ENCODE measurements at places on chromosomes 5 and 9. TPM values are rescaled to one million over a fixed set of nuclear protein-coding genes. Genes with fewer than 3 reads are reported as not detected.

- no peaks in the 10 kb centered on the region for H3K4me1 ChIP-seq
- no peak overlapping the region for H3K27ac ChIP-seq
- DNase-seq = no peak
- H3K27me3 ChIP-seq = no peaks in the 10 kb centered on the region
- no peaks in the 10 kb centered on the region for H3K36me3 ChIP-seq
These were observed 1978.6 kb upstream of the CDH6 start for GRCh38 chr5:29214839-29215238.

- H3K36me3 ChIP-seq = no peaks in the 10 kb centered on the region
- H3K27ac ChIP-seq = no peak overlapping the region
- H3K27me3 ChIP-seq = no peaks in the 10 kb centered on the region
- H3K4me1 ChIP-seq = no peaks in the 10 kb centered on the region
- no peak for DNase-seq
- no peak overlapping the region for H3K4me3 ChIP-seq
These were observed 97.7 kb upstream of the HCN1 start for GRCh38 chr5:45793638-45794532.

GRCh38 chr9:24712206-24712605 lies 166.5 kb upstream of the IZUMO3 start:
- no peaks in the 10 kb centered on the region for H3K27me3 ChIP-seq
- no peak overlapping the region for H3K27ac ChIP-seq
- no peaks in the 10 kb centered on the region for H3K4me1 ChIP-seq
- H3K4me3 ChIP-seq = no peak overlapping the region
- no peaks in the 10 kb centered on the region for H3K36me3 ChIP-seq

DNA sequence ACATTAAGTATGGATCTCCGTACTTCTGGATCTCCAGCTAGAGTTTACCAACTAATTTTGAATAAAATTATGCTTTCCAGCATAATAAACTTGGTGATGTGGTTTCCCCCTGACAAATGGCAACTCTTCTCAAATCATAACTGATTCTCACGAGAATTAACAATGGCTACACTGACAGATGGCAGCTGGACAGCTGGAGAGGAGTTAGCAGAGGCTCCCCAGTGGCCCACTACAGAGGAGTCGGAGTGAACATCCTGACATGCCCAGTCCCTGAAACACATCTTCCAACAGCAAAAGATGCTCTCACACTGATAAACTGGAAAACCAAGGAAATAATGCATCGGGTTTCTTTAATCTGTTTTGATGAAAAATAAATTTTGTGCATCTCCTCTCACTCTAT lies 239.6 kb downstream of the MAN2A1 start:
- H3K4me3 ChIP-seq = no peak overlapping the region
- H3K27ac ChIP-seq = no peak overlapping the region
- H3K4me1 ChIP-seq = no peaks in the 10 kb centered on the region
- no peak for DNase-seq
- H3K27me3 ChIP-seq = no peaks in the 10 kb centered on the region

DNA sequence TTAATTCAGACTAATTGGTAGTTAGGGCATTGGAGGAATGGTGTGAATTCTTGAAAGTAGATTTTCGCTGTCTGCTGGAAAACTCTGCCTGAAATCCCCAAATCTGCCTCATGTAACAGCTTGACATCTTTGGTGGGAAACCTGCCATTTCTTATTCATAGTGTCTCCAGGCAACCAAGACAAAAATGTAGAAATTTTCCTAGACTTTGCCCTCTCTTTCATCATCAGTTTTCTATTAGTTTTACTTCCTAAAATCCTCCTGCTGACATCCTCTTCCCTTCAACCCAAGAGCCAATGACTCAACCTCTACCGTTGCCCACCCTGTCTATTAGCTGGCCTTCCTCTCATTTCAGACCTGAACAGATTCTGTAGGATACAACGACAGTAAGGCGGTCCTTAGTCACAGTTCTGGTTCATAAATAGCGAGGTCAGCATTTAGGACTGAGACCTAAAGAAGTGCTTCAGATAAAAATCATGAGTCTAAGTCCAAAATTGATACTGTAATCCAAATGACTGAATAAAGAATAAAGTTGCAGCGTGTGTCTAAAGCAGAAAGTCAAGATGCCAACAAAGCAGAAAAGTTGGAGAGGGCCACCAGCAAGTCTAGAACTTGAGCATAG lies 133.9 kb downstream of the MUSK start:
- no peaks in the 10 kb centered on the region for H3K27me3 ChIP-seq
- H3K4me3 ChIP-seq = no peak overlapping the region
- no peaks in the 10 kb centered on the region for H3K4me1 ChIP-seq

KCTD16 gene
- total RNA-seq = 0.22 TPM

DNA sequence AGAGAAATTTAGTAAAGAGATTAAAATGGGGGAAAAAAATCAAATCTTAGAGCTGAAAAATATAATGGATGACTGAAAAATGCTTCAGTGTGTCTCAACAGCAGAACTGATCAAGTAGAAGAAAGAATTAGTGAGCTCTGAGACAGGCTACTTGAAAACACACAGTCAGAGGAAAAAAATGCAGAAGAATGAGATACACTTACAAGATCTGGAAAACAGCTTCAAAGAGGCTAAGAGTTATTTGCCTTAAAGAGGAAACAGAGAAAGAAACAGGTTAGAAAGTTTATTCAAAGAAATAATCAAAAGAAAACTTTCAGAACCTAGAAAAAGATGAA lies 70.5 kb upstream of the OR2K2 start:
- H3K4me3 ChIP-seq = no peak overlapping the region
- peaks cover 82% of the 10 kb centered on the region for H3K36me3 ChIP-seq
- no peak overlapping the region for H3K27ac ChIP-seq
- no peak for DNase-seq

- no peak overlapping the region for H3K27ac ChIP-seq
- H3K4me1 ChIP-seq = no peaks in the 10 kb centered on the region
- DNase-seq = peak; percentile 30
These were observed 11.2 kb upstream of the COL5A1 start for GRCh38 chr9:134630393-134630790.

LRRC19 gene
- not detected for total RNA-seq

TAF11L5 gene
- total RNA-seq = not detected

DNA sequence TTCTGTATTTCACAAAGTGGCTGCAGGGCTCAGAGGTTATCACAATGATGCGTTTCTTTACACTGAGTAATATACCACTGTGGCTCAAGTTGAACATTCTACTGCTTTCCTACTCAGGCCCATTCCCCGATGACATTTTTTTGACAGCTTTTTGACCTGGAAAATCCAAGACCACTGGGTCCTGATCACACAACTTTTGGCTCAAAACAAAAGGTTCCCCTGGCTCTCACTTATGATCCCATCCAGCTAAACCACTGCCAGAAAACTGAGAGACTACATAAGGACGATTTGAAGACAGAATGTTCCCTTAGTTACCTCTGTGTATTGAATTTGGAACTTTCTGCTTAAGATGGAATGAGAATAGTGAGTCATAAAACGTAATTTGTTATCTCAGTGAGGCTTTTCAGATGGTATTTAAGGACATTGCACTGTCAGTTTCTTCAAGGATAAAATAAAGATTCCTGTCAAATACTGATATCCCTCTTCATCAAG lies 78.0 kb upstream of the FBXL7 start:
- H3K4me1 ChIP-seq = no peaks in the 10 kb centered on the region
- H3K4me3 ChIP-seq = no peak overlapping the region
- DNase-seq = no peak
- no peaks in the 10 kb centered on the region for H3K36me3 ChIP-seq
- H3K27ac ChIP-seq = no peak overlapping the region

GDNF gene
- total RNA-seq = 0.17 TPM

PCDHGA6 gene
- 3.9 TPM for total RNA-seq

- H3K4me3 ChIP-seq = no peak overlapping the region
- peak; percentile 56 for DNase-seq
- no peaks in the 10 kb centered on the region for H3K4me1 ChIP-seq
- H3K36me3 ChIP-seq = no peaks in the 10 kb centered on the region
These were observed 21.9 kb upstream of the TRIM52 start for GRCh38 chr5:181282874-181283273.

DNA sequence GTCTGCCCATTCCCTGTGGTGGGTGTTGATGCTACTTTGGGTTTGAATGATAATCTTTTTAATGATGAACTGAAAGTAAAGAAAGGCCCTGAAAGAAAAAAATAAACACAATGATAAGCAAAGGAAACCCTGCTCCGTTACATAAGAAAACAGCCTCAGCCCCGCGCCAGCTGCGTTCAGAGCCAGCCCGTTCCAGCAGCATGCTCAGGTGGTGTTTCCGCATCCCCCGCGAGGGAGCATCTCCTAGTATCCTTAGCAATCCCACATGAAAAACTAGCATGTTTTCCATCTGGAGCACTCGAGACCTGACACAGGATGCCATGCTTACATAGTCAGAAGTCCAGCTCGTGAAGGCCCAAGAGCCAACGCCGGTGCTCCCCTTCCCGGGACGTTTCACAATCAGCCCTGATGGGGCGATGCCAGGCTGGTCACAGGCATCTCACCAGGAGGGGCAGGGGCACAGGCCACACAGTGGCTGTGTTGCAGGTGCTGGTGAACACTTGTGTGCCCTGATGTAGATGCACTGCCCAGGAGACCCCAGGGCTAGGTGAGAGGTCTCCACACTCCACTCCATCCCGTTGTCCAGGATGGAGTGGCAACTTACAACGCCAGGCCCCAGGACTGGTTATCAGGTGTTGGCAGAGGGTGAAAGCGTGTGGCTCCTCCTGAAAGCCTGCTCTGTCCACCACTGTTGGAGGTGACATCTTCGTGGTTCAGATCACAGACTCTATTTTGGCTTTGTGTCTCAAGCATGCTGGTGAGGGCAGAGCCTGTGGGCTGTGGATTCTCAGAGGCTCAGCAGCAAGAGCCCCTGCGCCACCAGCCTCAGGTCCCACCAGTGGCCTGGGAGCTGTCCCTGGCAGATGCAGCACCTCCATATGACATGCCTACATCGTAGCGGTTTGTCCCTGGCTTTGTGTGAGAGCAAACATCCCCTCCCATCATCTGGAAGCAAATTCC lies 246.8 kb upstream of the IRX1 start:
- no peak overlapping the region for H3K4me3 ChIP-seq
- DNase-seq = peak; percentile 68
- no peaks in the 10 kb centered on the region for H3K4me1 ChIP-seq
- H3K27me3 ChIP-seq = no peaks in the 10 kb centered on the region
- no peak overlapping the region for H3K27ac ChIP-seq

DNA sequence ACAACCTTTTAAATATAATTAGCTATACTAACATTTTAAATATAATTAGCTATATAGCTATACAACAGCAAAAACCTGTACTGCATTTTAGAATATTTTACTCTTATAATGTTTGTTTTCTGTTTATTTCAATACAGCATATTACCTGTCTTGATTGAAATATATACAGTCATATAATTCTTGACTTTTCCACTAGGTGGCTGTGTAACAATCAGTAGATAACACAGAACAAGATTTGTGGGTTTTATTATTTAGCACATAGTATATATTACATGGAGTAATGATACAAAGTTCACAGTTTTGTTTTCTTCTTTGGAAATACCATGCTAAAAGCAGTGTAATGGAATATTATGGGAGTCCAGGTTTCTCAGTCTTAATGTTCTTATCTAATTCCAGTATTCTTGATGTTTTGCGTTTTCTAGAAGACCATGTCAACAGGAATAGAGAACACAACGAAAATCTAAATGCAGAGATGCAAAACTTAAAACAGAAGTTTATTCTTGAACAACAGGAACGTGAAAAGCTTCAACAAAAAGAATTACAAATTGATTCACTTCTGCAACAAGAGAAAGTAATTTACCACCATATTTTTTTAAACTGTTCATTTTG lies 13.3 kb downstream of the HMMR start:
- no peak overlapping the region for H3K27ac ChIP-seq
- no peak overlapping the region for H3K4me3 ChIP-seq
- H3K27me3 ChIP-seq = no peaks in the 10 kb centered on the region

DNA sequence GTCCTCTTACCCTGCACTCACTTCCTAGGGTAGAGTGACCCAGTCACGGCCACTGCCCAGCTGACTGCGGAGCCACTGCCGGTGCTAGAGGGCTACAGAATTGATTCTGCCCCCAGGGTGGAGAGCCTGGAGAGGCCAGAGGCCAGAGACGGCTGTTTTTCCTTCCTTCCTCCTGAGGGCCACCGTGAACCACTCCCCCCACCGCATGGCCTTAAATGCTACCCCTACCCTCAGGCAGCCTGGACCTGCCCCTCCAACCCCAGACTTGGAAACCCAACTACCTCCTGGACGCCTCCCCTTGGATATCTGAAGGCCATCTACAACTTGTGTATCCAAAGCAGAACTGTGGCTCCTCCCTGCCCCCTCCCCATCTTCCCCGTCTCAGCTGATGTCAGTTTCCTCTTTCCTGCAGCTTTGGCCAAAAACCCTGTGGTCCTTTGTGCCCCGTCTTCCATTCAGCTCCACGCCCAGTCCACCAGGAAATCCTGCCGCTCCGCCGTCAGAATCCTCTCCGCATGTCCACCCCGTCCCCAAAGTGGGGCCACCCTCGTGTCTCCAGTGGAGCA lies 16.3 kb downstream of the SH2D3C start:
- H3K27ac ChIP-seq = peak overlapping the region; percentile 92
- peak; percentile 89 for DNase-seq
- peak overlapping the region; percentile 48 for H3K4me3 ChIP-seq
- H3K27me3 ChIP-seq = no peaks in the 10 kb centered on the region
- H3K4me1 ChIP-seq = peaks cover 95% of the 10 kb centered on the region

EIF4EBP3 gene
- 14.0 TPM for total RNA-seq

- no peaks in the 10 kb centered on the region for H3K4me1 ChIP-seq
- H3K27ac ChIP-seq = no peak overlapping the region
- no peaks in the 10 kb centered on the region for H3K27me3 ChIP-seq
- H3K4me3 ChIP-seq = no peak overlapping the region
These were observed 46.2 kb upstream of the POU5F2 start for GRCh38 chr5:93787598-93787997.

SLC6A18 gene
- total RNA-seq = not detected

DNA sequence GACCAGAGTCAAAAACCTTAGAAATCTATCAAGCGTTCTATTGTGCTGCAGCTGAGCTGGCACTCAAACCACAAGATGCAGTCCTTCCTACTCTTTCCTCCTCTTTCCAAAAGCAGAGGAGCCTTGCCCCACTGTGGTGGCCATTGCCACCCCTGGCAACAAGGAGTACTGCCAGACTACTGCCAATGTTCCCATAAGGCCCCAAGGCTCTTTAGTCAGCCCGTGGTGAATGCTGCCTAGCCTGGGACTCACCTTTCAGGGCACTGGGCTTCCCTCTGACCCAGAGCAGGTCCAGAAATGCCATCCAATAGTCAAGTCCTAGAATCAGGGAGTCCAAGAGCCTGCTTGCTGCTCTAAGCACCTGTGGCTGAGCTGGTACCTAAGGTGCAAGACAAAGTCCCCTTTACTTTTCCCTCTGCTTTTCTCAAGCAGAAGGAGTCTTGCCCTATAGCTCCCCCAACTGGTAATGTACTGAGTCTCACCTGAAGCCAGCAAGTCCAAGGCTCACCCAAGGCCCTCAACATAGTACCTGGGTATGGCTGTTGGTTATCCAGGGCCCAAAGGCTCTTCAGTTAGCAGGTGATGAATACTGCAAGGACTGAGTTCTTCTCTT lies 219.4 kb downstream of the ATPSCKMT start:
- no peaks in the 10 kb centered on the region for H3K36me3 ChIP-seq
- no peak overlapping the region for H3K27ac ChIP-seq
- H3K4me3 ChIP-seq = no peak overlapping the region
- DNase-seq = no peak
- H3K27me3 ChIP-seq = no peaks in the 10 kb centered on the region
- H3K4me1 ChIP-seq = no peaks in the 10 kb centered on the region

GRCh38 chr5:137733006-137733405 lies 2.9 kb downstream of the KLHL3 start:
- no peaks in the 10 kb centered on the region for H3K27me3 ChIP-seq
- H3K4me3 ChIP-seq = no peak overlapping the region
- H3K36me3 ChIP-seq = no peaks in the 10 kb centered on the region
- peaks cover 43% of the 10 kb centered on the region for H3K4me1 ChIP-seq
- no peak overlapping the region for H3K27ac ChIP-seq

PIP5K1B gene
- total RNA-seq = 10.3 TPM

- no peak overlapping the region for H3K27ac ChIP-seq
- no peaks in the 10 kb centered on the region for H3K4me1 ChIP-seq
- H3K27me3 ChIP-seq = no peaks in the 10 kb centered on the region
- H3K36me3 ChIP-seq = no peaks in the 10 kb centered on the region
- no peak overlapping the region for H3K4me3 ChIP-seq
These were observed 1145.0 kb downstream of the MAT2B start for GRCh38 chr5:164650427-164650826.

All from spleen (tissue), 13 donors.